ENCODE measurements at places on chromosomes 2 and 18. TPM values are rescaled to one million over a fixed set of nuclear protein-coding genes. Genes with fewer than 3 reads are reported as not detected.
A peak's percentile ranks its signal among the peaks of the same experiment; 100 is the strongest.

DNA sequence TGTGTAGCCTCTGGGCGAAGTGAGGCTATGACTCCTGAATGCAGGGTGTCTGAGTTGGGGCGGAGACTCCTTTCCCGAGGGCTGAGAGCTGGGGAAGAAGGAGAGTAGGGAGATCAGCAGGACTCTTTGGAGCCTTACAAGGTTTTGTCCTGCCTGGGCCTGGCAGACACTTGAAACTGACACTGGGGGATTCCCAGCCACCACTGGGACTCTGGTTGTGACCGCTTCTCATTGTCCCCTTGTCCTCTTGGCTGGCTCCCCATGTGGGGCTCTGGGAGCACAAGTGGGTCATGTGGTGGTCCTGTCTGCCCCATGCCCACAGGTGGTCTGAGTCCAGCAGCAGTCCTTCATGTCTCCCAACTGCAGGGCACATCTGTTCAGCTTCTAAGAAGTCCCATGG lies 78.2 kb upstream of the MGAT4A start:
- DNase-seq: no peak

DNA sequence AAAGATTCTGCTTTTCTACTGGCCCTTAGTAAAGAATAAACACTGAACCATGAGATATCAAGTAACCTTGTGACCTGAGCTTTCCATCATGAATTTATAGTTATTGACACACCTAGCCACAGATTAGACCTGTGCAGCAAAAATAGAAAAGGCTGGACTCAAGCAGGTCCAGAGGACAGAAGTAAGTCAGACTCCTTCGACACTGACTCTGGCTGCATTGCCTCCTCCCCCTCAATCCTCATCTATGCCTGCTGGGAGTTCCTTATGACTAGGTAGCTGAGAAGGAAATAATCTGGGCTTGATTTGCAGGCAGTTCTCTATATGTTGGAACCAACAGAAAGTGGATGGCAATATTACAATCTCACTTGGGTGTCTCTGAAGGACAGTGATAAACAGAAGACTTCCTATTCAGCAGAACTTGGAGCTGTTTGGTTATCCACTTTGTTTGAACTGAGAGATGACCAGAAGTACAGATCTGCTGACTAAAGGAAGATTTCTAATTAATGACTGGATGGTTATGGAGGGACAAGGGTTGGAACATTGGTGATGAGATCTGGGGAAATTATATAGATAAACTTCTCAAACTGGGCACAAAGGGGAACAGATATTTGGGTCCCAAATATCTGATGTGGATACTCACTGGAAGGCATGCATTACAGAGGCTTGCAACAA lies 39.4 kb downstream of the ARID5A start:
- no peak for DNase-seq

DNA sequence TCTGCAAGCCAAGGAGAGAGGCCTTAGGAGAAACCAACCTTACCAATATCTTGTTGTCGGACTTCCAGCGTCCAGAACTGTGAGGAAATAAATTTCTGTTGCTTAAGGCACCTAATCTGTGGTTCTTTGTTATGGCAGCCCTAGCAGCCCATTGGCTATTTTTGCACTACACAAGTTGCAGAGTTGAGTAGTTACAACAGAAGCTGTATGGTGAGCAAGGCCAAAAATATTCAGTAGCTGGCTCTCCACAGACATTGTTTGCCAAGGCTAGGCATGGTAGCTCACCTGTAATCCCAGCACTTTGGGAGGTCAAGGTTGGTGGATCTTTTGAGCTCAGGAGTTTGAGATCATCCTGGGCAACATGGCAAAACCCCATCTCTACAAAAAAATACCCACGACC lies 27.1 kb upstream of the SCYGR1 start:
- peak; percentile 23 for DNase-seq

GRCh38 chr2:37802899-37803379 lies 122.1 kb upstream of the RMDN2 start:
- peak; percentile 50 for DNase-seq

DNA sequence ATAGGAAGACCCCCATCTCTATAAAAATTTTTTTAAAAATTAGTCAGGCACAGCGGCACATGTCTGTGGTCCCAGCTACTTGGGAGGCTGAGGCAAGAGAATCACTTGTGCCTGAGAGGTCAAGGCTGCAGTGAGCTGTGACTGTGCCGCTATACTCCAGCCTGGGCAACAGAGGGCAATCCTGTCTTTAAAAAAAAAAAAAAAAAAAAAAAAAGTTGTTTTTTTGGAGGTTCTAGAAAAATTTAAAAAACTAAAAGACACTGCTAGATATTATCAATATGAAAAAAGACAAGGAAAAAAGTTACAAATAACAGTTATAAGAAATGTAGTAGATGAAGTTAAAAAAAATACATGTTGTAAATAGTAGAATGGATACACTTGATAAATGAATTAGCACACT lies 56.1 kb upstream of the C2orf15 start:
- peak; percentile 3 for DNase-seq

GRCh38 chr2:215817046-215817445 lies 196.3 kb downstream of the MREG start:
- DNase-seq: no peak

DNA sequence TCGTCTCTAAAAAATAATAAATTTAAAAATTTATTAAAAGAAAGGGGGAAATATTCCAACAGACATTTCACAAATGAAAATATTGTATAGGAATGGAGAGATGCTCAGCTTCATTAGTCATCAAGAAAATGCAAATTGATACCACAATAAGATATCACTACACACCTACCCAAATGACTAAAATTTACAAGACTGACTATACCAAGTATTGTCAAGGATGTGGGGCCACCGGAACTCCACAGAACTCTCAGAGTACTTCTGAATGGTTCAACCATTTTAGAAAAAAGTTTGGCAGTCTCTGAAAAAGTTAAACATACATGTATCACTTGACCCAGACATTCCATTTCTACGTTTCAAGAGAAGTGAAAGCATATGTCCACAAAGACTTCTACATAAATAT lies 163.4 kb downstream of the EHBP1 start:
- no peak for DNase-seq

CFAP210 gene
- total RNA-seq: not detected

OSBPL6 gene
- 3.3 TPM for total RNA-seq

KCNK3 gene
- not detected for total RNA-seq
